ENCODE measurements at places on chromosomes 6 and 20.

DNA sequence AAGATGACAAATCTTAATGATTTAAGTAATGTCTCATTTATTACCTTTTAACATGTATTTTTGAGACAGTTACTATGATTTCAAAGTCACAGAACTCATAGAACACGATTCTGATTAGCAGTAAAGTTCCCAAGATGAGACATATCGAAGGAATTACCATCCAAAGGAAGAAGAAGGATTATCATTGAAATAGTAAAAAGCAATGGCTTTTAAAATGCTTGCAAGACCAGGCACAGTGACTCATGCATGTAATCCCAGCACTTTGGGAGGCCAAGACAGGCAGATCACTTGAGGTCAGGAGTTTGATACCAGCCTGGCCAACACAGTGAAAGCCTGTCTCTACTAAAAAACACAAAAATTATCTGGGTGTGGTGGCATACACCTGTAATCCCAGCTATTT is 219.2 kb downstream of the KHDC1L start:
- DNase-seq: no peak

DNA sequence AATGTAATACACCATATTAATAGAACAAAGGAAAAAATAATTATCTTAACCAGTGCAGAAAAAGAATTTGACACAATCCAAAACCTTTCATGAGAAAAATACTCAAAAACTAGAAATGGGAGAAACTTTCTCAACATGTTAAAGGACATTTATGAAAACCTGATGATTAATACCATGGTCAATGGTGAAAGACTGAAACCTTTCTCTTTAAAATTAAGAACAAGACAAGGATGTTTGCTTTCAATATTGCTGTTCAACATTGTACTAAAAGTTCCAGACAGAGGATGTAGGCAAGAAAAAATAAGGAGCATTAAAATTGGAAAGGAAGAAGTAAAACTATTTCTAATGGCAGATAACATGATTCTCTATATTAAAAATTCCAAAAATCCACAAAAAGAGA is 981.3 kb upstream of the FLRT3 start:
- no peak for DNase-seq

- DNase-seq: no peak
These were observed 117.0 kb downstream of the AIG1 start for GRCh38 chr6:143177706-143178105.

DNA sequence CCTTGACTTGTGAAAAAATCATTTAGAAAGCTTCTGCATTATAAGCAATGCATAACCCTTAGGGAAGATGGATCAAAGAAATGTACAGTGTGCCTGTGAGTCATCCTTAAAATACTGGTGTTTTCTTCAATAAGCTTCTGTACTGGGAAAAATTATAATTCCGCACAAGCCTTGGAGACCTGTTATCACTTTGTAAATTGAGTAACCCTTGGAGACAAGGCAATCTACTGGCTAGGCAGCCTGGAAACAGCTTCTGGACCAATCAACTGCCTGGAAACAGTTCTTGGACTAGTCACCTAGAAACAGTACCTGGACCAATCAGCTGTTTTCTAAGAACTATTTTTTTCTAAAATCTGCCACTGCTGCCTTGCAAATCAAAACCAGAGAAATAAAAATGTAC is 25.8 kb upstream of the RNGTT start:
- DNase-seq: no peak

DNA sequence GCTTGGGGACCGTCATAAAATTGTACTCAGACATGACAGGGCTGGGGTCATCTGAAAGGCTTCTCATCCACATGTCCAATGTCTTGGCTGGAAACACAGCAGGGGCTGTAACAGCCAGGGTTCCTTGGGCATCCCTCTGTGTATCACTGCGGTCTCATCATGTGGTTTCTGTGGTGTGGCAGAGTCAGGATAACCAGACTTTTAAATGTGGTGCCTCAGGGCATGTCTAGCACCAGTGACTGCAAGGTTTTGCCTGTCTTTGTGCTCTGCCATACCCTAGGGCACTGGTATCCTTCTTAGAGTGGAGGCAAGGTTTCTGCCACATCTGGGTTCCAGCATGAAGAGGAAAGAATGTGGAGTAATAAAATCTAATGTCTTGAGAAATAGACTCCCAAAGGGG is 124.2 kb downstream of the PLEKHG1 start:
- no peak for DNase-seq

DNA sequence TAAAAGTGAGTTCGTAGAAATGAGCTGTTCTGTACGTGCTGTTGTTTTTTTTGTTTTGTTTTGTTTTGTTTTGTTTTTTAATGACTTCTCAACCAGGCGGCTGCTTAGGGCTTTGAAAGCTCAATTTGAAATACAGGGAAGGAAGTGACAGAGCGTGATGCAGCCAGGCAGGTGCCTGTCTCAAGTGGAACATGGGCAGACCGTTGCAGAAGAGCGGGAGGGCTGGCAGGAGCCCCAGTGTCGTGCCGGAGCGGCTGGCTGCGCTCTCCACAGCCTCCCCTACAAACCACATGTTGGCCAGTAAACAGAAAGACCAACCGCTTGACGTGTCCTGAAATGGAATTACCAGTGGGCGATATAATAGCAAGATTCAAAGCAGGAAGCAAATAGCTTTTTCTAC is 164.9 kb upstream of the RREB1 start:
- no peak for DNase-seq

- no peak for DNase-seq
These were observed 82.9 kb upstream of the MLN start for GRCh38 chr6:33886673-33887144.

GRCh38 chr6:149150801-149151398 is 166.6 kb upstream of the TAB2 start:
- no peak for DNase-seq

- no peak for DNase-seq
These were observed 144.2 kb upstream of the TNFAIP3 start for GRCh38 chr6:137722749-137723272.

DNA sequence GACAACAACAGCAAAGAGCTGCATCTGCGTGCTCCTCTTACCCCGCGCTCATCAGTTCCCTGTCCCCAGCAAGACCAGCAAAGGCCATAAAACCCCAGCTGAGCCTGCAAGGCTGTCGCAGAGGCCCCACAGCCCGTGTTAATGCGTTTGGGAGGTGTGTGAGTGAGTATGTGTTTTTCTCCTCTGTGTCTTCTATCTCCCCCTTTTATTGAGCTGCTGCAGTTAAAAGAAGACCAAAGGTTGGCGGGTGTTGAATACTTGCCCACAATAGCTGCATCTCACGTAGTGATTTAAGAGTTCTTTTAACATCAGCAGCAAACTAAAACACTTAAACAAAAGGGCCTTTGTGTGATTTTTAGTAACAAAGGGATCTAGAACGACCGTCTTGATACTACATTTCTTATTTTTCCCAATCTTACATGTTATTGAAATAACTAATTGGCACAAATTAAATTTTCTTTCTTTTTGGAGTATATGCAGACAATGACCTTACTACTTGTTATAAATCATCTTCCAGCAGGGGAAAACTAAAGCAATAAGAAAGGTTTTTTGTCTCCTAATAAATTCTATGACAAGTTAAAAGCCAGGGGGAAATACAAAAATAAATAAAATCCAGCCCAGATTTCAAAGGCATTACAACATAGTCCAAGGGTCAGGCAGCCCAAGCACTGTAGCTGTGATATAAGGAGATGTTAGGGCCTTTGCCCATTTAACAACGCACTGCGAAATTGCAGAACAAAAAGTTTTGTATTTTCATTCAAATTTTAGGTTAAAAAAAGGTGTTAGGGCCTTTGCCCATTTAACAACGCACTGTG is 27.2 kb upstream of the CNKSR3 start:
- no peak for DNase-seq

GRCh38 chr6:25295651-25296050 is 16.5 kb downstream of the CARMIL1 start:
- no peak for DNase-seq

- DNase-seq: no peak
These were observed 26.5 kb downstream of the BCKDHB start for GRCh38 chr6:80133020-80133419.

DNA sequence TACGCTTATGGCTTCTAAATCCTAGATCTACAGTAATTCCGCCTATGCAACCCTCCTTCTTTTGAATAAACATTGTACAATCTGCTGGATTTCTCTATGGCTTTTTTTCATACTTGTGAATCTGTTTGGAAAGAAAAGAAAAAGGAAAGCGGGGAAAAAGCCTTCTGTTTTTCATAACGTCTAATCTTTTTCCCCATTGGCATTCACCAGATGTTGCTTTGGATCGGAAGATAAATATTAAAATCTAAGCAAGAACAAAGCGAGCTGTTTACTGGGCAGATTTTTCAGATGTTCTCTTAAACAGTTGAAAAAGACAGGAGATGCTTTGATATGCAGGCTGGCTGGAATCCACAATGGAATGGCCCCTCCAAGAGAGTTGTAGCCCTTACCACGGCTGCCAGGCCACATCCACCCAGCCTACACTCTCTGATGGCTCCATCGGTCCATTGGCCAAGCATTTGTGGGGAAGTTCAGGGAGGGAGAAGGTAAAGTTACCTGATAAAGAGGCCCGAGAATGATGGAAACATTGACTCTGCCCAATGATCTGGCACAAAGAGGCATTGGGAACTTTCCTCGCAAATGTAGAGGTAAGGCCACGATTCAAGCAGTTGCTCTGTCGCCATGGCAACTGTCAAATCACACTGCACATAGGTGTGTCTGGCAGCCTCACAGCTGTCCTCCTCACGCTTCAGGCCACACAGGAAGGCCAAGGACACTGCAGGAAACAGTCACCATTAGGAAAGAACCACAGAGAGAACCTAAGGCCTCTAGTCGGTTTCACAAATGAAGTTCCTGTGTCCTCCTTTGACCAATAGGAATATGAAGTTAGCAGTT is 70.3 kb downstream of the PKHD1 start:
- no peak for DNase-seq

- DNase-seq: no peak
These were observed 3.6 kb downstream of the SULF2 start for GRCh38 chr20:47781632-47782031.

- no peak for DNase-seq
These were observed 55.9 kb upstream of the C20orf144 start for GRCh38 chr20:33606118-33606771.

DNA sequence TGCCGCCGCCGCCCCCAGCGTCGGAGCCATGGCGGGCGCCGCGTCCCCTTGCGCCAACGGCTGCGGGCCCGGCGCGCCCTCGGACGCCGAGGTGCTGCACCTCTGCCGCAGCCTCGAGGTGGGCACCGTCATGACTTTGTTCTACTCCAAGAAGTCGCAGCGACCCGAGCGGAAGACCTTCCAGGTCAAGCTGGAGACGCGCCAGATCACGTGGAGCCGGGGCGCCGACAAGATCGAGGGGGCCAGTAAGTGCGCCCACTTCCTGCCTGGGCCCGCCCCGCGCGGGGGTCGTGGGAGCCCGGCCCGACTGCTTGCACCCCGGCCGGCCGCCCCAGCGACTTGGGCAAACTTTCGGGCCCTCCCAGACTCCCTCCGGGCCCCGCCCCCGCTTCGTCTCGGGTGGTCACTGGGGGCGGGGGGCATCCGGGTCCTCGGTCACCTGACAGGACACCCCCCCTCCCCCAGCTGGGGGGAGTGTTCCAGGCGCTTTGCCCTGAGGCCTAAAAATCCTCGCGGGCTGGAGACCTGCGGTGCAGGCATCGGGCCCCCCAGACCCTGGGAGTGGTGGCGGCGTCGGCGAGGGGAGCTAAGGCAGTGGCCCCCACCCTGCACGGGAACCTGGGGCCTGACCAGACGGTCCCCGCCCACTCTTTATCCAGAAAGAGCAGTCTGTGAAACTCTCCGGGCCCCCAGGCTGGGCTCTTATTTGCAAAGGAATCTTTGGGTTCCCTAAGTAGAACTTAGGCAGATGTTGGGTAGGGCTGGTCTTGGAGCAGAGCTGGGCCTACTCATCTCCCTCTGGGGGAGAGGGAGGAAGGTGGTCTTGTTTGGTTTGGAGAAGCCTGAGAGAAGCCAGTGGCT is 501 bp downstream of the PLCG1 start:
- peak; percentile 91 for DNase-seq

- DNase-seq: no peak
These were observed 6.6 kb upstream of the ECHDC1 start for GRCh38 chr6:127349980-127350379.

- no peak for DNase-seq
These were observed 16.4 kb downstream of the BMP6 start for GRCh38 chr6:7742223-7742785.

GRCh38 chr6:25404091-25404490 is 124.9 kb downstream of the CARMIL1 start:
- no peak for DNase-seq

DNA sequence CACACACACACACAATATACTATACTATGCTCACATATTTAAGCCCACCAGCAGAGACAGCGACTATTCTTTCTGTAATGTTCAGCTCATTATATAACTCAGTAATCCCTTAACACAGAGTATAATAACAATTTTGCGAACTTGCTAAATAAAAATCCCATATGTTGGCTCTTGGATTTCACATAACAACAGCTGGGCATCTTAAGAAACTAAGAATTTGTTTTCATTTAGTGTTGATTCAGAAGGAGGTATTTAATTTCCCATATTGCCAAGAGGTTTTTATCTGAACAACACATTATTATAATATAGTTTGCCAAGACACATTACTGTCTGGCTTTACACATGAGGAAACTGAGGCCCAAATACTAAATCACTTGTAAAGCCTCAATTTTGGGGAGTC is 7.4 kb downstream of the ECT2L start:
- no peak for DNase-seq

DNA sequence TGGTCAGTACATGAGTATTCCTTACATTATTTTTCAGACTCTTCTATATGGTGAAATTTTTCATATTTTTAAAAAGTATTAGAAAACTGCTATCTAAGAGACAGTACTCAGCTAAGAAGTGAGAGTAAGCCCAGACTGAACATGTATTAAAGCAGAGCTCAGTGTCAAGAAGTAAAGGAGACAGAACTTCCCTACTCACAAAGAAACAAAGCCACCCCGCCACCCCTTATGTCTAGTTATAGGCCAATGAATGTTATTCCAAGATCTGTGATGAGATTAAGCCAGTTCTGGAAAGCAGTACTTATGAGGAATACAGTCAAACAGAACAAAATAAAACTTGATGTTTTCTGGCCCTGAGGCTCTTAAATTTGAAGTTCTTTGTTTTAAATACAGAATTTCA is 114.5 kb downstream of the RNGTT start:
- DNase-seq: no peak

- no peak for DNase-seq
These were observed 89.0 kb upstream of the CEP85L start for GRCh38 chr6:118740372-118740771.

- DNase-seq: no peak
These were observed 90.8 kb upstream of the TENT5A start for GRCh38 chr6:81843302-81843701.

All from activated CD8-positive, alpha-beta memory T cell treated with anti-CD3 and anti-CD28 coated beads for 24 hours (primary cell).